ENCODE measurements at places on chromosomes 5 and 9.

- no peak for DNase-seq
These were observed 3.7 kb upstream of the LCN2 start for GRCh38 chr9:128145536-128145935.

GRCh38 chr9:133309608-133310007, 26.4 kb downstream of the SURF6 start:
- DNase-seq: no peak

DNA sequence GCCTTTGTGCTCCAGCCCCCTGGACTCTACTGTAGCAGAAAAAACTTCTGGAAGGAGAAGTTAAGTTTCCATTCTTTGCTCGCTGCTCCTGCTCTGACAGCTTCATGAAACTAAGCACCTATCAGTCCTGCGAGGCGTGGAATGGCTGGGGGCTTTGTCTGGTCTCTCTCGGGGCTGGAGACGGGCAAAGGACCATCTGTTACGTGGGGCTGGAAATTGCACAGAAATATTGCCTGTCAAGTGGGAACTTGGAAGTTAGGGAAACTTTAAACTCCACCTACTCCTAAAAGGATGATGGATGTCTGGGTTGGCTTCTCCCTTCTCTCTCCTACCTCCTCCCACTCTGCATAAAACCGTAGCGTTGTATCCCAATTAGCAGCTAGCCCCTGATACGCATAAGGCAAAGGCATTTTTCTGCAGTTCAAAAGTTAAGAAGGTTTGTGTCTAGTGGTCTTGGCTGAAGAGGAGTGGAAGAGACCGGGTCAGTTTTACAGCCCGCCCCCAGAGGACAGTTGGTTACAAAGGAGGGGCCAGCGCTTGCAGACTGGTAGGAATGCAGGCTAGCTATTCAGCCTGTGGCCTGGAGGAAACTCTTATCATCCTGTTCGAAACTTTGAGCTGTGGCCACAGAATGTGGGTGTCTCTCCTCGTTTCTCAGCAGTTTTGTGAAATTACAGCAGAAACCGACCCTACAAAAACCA, 1.3 kb downstream of the FBXL7 start:
- no peak for DNase-seq

- no peak for DNase-seq
These were observed 34.8 kb upstream of the TTC23L start for GRCh38 chr5:34803974-34804732.

DNA sequence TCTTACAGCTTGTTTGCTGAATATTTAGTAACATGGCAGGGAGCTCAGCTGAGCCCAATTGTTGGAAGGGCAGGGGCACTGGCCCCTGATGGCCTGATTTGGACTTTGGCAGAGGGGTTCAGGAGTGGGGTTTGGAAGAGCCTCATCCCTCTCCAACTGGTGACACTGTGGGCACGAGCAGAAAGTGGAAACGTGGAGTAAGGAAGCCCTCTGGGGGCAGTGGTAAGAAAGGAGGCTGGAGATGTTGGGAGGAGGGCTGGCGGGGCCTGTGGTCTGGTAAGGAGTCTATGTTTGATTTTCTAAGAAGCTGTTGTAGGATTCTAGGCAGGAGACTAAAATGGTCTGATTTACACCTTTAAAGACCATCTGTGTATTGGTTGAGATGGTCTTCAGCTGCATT, 208.9 kb downstream of the HSPA4 start:
- no peak for DNase-seq

DNA sequence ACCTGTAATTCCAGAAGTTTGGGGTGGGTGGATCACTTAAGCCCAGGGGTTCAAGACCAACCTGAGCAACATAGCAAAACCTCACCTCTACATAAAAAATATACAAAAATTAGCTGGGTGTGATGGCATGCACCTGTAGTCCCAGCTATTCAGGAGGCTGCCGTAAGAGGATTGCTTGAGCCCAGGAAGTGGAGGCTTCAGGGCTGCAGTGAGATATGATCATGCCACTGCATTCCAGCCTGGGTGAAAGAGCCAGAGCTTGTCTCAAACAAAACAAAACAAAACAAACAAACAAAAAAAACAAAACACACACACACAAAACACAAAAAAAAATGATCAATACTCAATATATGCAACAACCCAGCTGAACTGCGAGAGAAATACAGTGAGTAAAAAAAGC, 29.5 kb upstream of the TRIM14 start:
- no peak for DNase-seq

GRCh38 chr5:95059636-95060035, 225.3 kb downstream of the MCTP1 start:
- no peak for DNase-seq
